ENCODE measurements at places on chromosomes 7 and 10.
A peak's percentile ranks its signal among the peaks of the same experiment; 100 is the strongest.

DNA sequence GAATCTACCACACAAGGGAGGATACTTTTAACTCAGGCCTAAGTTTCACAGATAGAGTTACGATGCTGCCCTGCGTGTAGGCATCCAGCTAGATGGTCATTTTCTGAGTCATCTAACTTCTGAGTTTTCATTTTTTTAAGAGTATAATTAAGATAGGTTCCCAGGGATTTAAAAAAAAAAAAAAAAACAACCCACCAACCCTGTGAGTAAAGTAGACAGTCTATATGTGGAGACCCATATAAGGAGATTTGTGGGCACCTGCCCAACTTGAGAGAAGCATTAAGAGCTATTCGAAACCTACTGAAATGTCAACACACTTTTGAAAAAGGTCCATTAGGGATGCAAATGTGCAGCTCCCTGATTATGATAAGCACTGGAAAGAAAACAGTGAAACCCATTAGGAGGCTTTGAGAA lies 257.3 kb downstream of the TRIL start:
- DNase-seq, result no peak

GRCh38 chr10:128203028-128203427 lies 76.8 kb upstream of the MKI67 start:
- DNase-seq, result no peak

GRCh38 chr10:6647811-6648526 lies 67.9 kb upstream of the PRKCQ start:
- DNase-seq, result no peak

DNA sequence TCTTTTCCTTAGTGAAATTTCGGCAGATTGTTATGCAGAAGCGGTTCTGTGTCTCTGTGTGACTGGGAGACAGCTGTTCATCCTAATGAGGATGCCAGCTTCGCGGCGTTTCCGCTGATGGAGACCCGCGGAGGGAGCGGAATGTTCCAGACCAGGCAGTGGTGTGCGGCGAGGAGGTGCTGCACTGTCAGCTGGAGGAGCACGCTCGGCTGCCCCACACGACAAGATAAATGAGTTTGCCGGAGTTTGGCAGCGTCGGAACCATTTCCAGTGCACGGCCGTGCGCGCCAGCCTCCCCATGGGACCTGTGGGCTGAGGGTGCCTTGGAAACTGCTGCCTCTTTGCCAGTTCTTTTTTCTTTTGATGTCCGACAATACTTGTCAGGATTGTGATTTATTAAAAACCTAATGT lies 64.6 kb downstream of the WDR37 start:
- no peak for DNase-seq

DNA sequence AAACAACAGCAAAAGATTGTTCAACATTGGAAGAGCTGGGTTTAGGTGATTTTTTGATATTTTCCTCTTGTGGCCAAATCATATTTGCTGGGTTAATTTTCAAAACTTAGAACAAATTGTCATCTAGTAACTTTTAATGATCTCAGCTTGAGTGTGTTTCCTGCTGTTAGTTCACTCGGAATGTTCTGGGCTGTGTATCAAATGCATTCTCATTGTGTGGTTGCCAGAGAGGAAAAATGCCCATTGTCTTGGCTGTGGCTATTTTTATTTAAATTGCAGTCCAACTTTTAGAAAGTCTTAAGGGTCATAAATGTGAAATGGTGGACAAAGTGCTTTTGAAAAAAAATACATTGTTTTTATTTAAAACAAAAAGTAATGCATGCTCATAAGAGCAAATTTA lies 542.0 kb downstream of the TNS3 start:
- peak; percentile 84 for DNase-seq

GRCh38 chr10:110348336-110348735 lies 43.6 kb upstream of the SMNDC1 start:
- DNase-seq, result no peak

DNA sequence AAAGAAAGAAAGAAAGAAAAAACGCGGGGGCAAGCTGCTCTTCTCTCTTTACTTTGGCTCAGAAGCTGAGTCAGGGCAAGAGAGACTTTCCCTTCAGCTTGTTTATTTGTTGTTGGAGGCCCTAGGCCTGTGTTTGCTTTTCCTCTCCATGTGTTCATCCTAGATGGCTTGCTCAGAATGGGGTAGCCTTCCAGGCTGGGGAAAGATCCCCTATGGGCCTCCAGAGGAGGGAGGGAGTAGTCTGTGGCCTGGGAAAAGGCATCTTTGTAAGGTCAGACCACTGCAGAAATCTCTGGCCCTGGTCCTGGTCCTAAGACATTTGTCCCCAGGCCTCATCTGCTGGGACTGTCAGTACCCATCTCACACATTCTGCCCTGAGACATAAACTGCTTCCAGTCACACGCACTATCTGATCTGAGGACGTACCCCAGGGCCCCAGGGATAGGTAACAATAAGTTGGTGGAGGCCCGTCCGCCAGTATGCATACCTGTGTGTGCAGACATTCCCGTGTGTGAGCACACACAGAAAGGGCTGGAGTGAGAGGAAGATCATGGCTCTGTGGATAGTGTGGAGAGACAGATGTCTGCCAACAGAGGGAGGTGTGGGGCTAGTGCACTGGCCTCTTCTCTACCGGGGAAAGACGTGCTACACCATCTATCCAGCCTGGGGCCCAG lies 4.9 kb upstream of the SCD start:
- peak; percentile 70 for DNase-seq

DNA sequence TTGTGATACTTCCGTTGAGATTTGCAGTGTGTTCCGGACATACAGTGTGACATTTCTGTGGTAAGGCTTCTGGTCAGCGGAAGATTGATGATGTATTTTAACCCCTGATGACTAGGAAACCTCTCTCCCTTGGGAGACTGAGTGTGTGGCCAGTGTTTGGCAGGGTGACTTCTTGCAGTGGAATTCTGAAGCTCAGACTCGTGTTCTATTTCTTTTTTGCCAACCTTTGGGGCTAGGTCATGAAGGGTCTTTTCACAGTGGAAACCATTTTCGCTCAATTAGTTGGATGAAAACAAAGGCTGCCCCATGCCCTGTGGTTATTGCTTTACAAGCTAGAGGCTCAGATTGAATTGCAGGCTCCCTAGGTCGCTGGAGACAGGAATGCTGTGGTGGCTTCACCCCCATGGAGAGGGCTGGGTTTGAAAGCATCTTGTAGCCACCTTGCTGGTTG lies 288.9 kb downstream of the BBS9 start:
- peak; percentile 35 for DNase-seq

GRCh38 chr10:58921421-58921855 lies 255.0 kb upstream of the PHYHIPL start:
- DNase-seq, result no peak

- DNase-seq, result no peak
Observed at GRCh38 chr10:130439766-130440165, 303.6 kb downstream of the GLRX3 start.

DNA sequence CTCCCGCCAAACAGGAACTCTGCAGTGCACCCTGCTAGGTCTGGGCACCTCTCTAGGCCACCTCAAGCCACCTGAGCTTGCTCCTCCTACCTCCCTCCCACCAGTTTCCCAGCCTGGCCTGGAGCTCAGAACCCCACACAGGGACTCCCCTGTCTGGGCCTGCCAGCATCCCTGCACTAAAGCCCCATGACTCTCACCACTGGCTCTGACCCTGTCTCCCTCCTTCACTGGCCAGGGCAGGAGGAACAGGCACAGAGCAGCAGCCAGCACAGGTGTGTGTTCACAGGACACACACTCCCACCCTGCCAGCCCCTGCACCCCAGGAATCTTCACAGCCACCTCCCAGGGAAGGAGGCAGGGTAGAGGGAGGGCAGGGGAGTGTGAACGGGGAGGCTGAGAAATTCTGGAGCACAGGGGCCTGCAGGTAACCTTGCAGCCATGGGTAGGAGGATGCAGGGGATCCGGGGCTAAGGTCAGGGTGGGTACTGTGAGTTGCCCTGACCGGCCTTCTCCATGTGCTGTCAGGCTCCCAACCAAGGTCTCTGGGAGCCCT lies 13.9 kb upstream of the ANTXRL start:
- DNase-seq, result no peak

DNA sequence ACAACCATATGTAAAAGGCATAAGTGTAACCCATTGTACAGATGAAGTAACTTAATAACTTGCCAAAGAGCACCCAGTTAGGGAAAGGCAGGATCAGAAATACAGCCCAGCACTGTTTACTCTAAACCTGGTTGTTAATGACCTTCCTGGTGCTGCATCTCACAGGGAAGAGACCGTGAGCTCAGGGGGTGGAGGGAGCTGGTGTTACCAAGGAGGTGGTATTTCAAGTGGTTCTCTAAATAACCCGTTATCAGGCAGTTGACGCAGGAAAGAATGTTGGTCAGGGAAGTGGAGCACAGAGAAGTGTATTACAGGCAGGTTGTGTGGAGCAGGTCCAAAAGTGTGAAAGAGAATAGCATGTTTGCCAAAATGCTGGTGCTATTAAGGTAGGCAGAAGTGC lies 4.4 kb upstream of the ST7 start:
- no peak for DNase-seq

GRCh38 chr10:77310288-77310840 lies 327.2 kb downstream of the KCNMA1 start:
- DNase-seq, result no peak
